ENCODE measurements at places on chromosomes 1 and 21. TPM values are rescaled to one million over a fixed set of nuclear protein-coding genes. Genes with fewer than 3 reads are reported as not detected.

DNA sequence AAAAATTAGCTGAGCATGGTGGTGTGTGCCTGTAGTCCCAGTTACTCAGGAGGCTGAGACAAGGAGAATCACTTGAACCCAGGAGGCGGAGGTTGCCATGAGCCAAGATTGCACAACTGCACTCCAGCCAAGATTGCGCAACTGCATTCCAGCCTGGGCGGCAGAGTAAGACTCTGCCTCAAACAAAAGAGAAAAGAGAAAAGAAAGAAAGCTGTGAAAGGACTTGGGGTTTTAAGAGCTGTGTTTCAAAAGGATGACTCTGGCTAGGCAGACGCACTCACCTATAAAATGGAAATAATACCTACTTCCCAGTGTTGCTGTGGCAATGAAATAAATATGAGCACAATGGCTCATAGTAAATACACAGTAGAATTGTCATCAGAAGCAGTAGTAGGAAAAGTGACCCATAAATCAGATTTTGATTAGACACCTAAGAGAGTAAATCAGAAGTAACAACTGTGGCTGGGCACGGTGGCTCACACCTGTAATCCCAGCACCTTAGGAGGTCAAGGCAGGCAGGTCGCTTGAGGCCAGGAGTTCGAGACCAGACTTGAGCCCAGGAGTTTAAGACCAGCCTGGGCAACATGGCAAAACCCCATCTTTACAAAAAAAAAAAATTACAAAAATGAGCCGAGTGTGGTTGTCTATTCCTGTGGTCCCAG is 45.9 kb upstream of the PUM1 start:
- no peaks in the 10 kb centered on the region for H3K36me3 ChIP-seq
- H3K4me3 ChIP-seq: no peak overlapping the region

The DEGS1 gene
- 69.7 TPM for total RNA-seq

DNA sequence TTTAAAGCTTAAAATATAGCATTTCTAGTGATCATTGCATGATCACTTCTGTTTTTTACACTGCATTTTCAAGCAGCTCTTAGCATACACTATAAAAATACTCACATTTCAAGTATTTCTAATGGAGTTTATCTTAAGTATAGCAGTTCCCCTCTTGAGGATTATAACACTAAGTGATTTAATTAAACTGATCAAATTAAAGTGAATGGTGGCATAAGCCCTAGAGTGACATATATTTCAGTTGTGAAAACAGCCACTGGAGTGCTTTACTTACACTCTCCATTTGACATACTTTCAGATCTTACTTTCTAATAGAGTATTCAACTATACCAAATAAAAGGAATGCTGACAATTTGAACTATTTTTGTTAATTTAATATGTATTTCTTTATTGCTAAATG is 623.3 kb upstream of the TMPRSS15 start:
- H3K36me3 ChIP-seq: no peaks in the 10 kb centered on the region
- H3K4me1 ChIP-seq: no peaks in the 10 kb centered on the region
- no peak for DNase-seq

- H3K4me1 ChIP-seq: no peaks in the 10 kb centered on the region
- no peak overlapping the region for H3K4me3 ChIP-seq
- H3K27me3 ChIP-seq: no peaks in the 10 kb centered on the region
- H3K27ac ChIP-seq: no peak overlapping the region
Measured at GRCh38 chr1:239657291-239657690, 270.9 kb downstream of the CHRM3 start.

DNA sequence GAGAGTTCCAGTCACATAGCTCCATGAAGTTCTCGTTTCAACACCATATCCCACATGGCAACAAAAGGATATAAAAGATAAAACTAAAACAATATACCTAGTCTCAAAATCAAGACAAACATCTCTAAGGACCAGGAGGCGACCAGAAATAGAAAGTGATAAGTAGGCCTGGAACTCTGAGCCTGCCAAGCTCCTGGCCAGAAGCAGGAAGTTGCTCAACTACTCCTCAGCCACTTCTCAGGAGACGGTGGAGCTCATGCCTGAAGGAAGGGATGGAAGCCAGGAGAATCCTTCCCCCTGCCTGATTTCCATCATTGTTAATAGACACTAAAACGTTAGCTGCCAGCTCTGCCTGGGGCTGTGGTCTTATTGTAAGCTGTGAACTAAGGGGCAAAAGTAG is 94.7 kb downstream of the DISP1 start:
- DNase-seq: no peak
- no peaks in the 10 kb centered on the region for H3K4me1 ChIP-seq
- peak overlapping the region; percentile 65 for H3K27ac ChIP-seq
- no peaks in the 10 kb centered on the region for H3K27me3 ChIP-seq

- no peaks in the 10 kb centered on the region for H3K27me3 ChIP-seq
- peaks cover 10% of the 10 kb centered on the region for H3K4me1 ChIP-seq
- no peak overlapping the region for H3K4me3 ChIP-seq
- peak; percentile 71 for DNase-seq
- H3K27ac ChIP-seq: no peak overlapping the region
Measured at GRCh38 chr1:44576456-44577150, 97.7 kb downstream of the TMEM53 start.

GRCh38 chr1:183936009-183936408 is 101.5 kb downstream of the COLGALT2 start:
- H3K27me3 ChIP-seq: no peaks in the 10 kb centered on the region
- no peaks in the 10 kb centered on the region for H3K36me3 ChIP-seq
- no peak overlapping the region for H3K4me3 ChIP-seq
- H3K4me1 ChIP-seq: no peaks in the 10 kb centered on the region

The RPE65 gene
- 0.09 TPM for total RNA-seq

- DNase-seq: no peak
- no peaks in the 10 kb centered on the region for H3K27me3 ChIP-seq
- H3K4me3 ChIP-seq: no peak overlapping the region
Measured at GRCh38 chr1:221521686-221522085, 220.2 kb downstream of the DUSP10 start.

- no peak overlapping the region for H3K4me3 ChIP-seq
- H3K36me3 ChIP-seq: no peaks in the 10 kb centered on the region
- H3K27me3 ChIP-seq: no peaks in the 10 kb centered on the region
- H3K27ac ChIP-seq: no peak overlapping the region
- peaks cover 18% of the 10 kb centered on the region for H3K4me1 ChIP-seq
- peak; percentile 69 for DNase-seq
Measured at GRCh38 chr1:28172713-28173150, 3.8 kb downstream of the PTAFR start.

GRCh38 chr1:203046984-203047630 is 20.8 kb downstream of the PPFIA4 start:
- H3K27ac ChIP-seq: no peak overlapping the region
- peaks cover 2% of the 10 kb centered on the region for H3K4me1 ChIP-seq
- no peaks in the 10 kb centered on the region for H3K36me3 ChIP-seq
- H3K4me3 ChIP-seq: no peak overlapping the region
- DNase-seq: no peak

- H3K36me3 ChIP-seq: no peaks in the 10 kb centered on the region
- DNase-seq: peak; percentile 50
- no peak overlapping the region for H3K4me3 ChIP-seq
- H3K27ac ChIP-seq: no peak overlapping the region
Measured at GRCh38 chr1:109761227-109762038, 2.3 kb downstream of the EPS8L3 start.

The LRRC38 gene
- total RNA-seq: not detected

All from lung (tissue), 17 donors.